Cerebellar cortex (tissue), 1 donor: ENCODE measurements at places on chromosomes 13 and 19.

DNA sequence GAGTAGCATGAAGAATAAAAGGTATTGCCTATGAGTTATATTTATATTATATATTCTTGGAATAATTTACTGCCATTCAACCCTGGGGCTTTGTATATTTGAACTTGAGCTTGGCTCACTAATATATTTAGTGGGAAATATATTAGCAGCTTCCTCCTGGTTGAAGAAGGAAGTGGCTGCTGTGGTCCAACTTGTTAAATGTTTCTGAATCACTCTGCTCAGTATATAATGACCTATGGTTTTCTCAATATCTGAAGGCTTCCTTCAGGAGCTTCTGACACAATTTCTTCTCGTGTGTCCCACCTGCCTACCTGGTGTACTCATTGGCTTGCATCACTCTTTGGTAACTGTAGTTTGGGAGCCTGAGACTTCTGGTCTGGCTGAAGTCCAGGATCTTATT lies 646.4 kb downstream of the TBC1D4 start:
- DNase-seq = no peak

- peak; percentile 5 for DNase-seq
Observed at GRCh38 chr13:96822895-96823294, 171.4 kb downstream of the OXGR1 start.

DNA sequence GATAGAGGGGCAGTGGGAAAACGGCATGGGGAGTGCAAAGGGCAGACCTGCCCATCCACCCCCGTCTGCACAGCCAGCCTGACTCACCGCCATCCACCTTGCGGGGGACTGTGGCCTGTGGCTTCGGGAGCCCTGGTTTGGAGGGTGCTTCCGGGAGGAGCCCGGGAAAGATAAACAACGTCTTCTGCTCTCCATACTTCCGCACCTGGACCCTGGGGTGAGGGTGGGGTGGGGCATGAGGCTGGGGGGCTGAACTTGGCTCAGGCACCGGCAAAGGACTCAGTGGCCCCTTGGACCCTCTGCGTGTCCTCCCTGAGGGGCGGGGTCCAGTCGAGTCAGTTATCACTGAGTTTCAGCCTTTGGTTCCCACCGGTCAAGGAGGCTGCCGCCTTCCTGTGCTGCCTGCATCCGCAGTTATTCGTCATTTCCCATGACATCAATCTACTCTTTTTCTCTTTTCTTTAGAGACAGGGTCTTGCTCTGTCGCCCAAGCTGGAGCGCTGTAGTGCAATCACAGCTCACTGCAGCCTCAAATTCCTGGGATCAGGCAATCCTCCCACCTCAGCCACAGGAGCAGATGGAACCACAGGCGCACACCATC lies 3.2 kb downstream of the GPR108 start:
- no peak for DNase-seq

DNA sequence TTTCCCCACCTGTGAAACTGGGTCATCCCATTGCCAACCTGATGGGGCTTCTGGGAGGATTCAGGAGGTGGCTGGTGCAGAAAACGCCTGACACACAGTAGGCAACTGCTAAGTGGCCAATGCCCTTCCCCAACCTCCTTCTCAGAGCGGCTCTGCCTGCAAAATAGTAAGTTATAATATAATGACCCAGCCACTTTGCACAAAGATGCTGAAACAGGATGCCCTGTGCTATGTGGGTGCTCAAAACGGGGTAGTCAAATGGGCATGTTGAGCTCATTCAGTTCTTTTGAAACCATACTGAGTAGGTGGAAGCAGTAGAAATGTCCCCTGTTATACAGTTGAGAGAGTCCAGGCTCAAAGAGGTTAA lies 507 bp downstream of the MARCHF2 start:
- DNase-seq = no peak

GRCh38 chr13:73989244-73989843 lies 144.9 kb downstream of the KLF12 start:
- no peak for DNase-seq

GRCh38 chr13:75736173-75736572 lies 100.0 kb downstream of the LMO7 start:
- DNase-seq = no peak

DNA sequence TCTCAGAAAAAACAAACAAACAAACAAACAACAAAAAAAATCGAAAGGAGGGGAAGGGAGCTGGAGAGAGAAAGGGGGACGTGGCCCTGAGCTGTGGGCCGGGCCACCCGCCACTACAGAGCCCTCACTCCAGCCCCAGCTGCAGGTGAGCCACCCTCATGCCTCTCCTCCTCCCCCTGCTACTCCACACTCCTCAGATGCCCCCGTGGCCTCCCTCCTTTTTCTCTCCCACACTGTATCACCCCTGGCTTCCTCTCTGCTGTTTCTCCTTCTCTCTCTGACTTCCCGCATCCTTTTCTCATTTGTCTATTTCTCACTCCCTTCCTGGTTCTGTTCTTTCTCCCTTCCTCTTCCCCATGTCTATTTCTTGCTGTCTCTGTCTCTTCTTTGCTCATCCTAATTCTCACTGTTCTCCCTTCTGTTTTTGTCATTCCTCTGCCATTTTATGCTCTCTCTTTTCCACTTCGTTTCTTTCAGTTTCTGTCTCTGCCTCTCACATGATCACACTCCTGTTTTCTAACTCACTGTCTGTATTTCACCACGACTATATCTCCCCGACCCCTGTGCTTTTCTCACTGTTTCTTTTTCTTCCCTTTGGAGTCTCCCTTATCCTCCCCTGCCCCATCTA lies 2.7 kb downstream of the KLK2 start:
- DNase-seq = no peak

GRCh38 chr13:30004204-30004603 lies 153.8 kb upstream of the UBL3 start:
- no peak for DNase-seq

GRCh38 chr19:41599175-41599966 lies 23.4 kb downstream of the CEACAM21 start:
- no peak for DNase-seq

DNA sequence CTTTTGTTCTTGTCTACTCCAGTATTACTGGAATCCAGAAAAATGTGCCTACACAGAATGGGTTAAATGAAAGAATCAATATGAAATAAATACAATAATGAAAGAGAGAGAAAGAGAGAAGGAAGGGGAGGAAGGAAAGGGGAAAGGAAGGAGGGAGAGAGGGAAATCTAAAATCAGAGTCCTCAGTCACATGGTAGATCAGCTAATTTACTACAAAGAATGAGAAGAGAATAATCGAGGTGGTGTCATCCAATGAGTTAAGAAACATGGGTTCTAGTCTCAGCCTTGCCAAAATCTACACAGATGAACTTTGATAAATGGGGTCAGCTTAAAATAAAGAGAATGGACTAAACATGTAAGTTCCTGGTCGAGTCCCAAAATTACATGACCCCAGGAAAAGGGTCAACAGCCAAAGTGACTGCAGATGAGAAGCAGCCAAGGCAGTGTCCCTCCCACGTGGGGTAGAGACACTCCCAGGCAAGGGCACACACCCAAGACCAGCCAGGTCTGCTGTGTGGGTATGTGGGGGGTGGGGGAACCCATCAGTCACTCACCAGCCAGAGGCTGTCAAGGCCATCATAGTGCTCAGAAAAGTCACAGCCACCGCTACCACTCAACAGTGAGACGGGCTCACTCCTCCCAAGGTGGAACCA lies 103.6 kb downstream of the STK24 start:
- no peak for DNase-seq

DNA sequence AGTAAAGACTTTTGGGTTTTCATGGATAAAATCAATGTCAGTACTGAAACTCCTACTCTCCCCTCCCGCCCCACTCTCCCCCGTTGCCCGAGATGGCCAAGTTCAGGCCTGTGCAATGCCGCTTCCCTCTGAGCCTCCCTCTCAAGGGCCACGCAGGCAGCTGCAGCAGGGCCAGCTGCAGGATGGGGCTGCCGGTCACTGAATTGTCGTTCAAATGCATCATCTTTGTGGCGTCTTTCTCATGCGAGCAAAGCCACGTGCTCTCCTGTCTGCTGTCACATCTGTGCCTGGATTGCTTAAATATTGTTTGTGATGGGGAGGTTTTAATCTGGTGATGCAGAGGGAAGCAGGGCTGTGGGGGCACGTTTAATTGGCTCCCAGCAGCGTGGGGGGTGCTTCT lies 26.6 kb downstream of the SHISA2 start:
- no peak for DNase-seq

DNA sequence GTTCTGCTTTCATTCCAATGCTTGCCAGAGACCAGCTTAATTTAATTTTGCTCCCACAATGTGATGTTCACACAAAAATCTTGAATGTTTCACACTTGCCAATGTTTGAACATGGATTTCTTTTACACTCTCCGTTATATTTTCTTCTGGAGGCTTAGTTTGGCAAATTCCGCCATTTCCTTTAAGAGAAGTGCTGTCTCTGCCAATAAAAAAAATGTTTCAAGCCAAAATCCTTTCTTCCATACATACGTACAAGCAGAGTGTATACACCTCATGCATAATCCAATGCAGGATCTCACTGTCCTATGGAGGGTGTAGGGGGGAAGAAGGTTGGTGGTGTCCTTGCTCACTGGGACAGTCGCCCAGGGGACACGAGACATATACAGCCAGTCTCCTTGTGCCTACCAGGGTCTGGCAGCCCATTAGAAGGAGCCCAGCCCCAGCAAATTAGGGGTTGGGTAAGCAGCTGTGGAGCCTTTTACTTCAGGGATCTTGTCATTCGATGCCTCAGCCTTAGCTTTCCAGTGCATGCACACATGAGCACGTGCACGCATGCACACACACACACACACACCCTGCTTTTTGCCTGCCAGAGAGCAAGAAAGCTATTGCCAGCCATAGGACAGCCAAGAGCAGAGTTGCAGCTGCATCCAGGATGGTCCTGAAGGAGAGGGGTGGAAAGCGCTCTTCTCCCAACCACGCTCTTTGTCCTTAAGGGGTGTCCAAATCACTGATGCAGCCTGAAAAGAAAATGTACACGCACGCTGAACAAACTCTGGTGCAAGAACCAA lies 208.3 kb downstream of the FOXO1 start:
- DNase-seq = no peak

DNA sequence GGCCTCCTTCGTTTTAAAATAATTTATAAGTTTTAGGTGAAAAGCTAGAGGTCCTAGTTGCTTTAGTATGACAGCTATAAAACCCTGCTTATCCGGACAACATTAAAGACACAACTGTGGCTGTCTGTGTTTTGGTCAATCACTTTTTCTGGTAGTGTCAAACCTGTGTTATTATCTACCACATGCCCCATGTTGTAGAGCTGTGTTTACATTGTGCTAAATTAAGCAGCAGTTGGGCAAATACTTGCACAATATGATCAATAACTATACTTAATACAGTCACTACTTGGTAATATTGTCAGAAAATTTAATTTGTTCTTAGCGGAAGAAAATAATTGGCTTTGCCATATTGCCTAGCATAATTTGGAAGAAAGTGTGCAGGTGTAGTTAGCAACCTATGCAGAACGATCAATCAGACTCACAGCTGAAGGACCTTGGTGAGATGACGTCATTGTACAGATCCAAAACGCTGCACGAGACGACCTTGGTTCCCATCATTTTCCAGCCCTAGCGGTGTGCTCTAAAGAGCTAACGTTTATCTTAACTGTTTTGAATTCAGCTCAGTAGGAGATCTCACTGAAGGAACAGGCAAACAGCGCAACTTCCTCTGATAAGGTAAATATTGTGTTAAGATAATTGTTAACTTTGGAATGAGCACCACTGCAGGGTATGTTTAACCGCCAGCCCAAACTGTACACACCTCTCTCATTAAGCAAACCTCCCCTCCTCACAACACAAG lies 476.6 kb downstream of the IRS2 start:
- DNase-seq = no peak
